CD4-positive, alpha-beta T cell (primary cell): ENCODE measurements at places on chromosomes 13 and 19. TPM values are rescaled to one million over a fixed set of nuclear protein-coding genes. Genes with fewer than 3 reads are reported as not detected.

Gene ZNF841
- total RNA-seq, result 20.0 TPM

Gene LINGO3
- 0.39 TPM for total RNA-seq

Gene IGFL2
- total RNA-seq, result not detected

Gene NANOS3
- 0.87 TPM for total RNA-seq

Gene ZNF66
- 6.4 TPM for total RNA-seq

Gene COX6B1
- total RNA-seq, result 136 TPM

Gene CACNG6
- not detected for total RNA-seq

GRCh38 chr13:97339019-97339987 lies 94.7 kb upstream of the RAP2A start:
- peaks cover 9% of the 10 kb centered on the region for H3K4me1 ChIP-seq
- DNase-seq, result no peak
- no peak overlapping the region for H3K27ac ChIP-seq
- no peaks in the 10 kb centered on the region for H3K27me3 ChIP-seq

GRCh38 chr13:88648598-88649373 lies 977.6 kb downstream of the SLITRK5 start:
- no peak for DNase-seq
- H3K27ac ChIP-seq, result no peak overlapping the region
- no peaks in the 10 kb centered on the region for H3K4me1 ChIP-seq
- no peaks in the 10 kb centered on the region for H3K27me3 ChIP-seq
- H3K4me3 ChIP-seq, result no peak overlapping the region

DNA sequence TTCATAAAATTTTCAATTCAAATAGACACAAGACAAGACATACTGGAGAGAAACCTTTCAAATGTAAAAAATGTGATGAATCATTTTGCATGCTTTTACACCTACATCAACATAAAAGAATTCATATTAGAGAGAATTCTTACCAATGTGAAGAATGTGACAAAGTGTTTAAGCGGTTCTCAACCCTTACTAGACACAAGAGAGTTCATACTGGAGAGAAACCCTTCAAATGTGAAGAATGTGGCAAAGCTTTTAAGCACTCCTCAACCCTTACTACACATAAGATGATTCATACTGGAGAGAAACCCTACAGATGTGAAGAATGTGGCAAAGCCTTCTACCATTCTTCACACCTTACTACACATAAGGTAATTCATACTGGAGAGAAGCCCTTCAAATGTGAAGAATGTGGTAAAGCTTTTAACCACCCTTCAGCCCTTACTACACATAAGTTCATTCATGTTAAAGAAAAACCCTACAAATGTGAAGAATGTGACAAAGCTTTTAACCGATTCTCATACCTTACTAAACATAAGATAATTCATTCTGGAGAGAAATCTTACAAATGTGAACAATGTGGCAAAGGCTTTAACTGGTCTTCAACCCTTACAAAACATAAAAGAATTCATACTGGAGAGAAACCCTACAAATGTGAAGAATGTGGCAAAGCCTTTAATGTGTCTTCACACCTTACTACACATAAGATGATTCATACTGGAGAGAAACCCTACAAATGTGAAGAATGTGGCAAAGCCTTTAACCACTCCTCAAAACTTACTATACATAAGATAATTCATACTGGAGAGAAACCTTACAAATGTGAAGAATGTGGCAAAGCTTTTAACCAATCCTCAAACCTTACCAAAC lies 24.6 kb upstream of the ZNF431 start:
- no peaks in the 10 kb centered on the region for H3K4me1 ChIP-seq
- no peak overlapping the region for H3K4me3 ChIP-seq
- peaks cover 15% of the 10 kb centered on the region for H3K36me3 ChIP-seq
- no peak overlapping the region for H3K27ac ChIP-seq

GRCh38 chr19:48359123-48359522 lies 4.6 kb downstream of the TMEM143 start:
- no peak overlapping the region for H3K27ac ChIP-seq
- H3K4me1 ChIP-seq, result peaks cover 13% of the 10 kb centered on the region
- no peak overlapping the region for H3K4me3 ChIP-seq
- DNase-seq, result no peak
- no peaks in the 10 kb centered on the region for H3K36me3 ChIP-seq

DNA sequence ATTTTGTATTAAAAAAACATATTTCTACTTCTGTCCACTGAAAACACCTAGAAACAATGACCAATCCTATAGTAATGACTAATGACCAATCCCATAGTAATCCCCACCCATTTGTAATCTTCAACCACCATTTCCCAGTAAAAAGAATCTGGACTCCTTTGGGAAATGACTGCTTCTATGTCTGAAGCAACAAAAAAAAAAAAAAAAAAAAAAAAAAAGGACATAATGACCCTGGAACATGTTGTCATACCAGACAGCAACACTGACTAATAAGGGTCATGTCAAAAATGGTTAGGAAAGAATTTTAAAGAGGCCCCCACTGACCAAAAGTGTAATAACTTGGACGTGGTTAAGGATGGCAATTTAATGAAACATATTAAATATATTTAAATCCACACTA lies 88.3 kb downstream of the TUBA3C start:
- no peak for DNase-seq
- H3K4me1 ChIP-seq, result no peaks in the 10 kb centered on the region
- no peaks in the 10 kb centered on the region for H3K27me3 ChIP-seq
- no peaks in the 10 kb centered on the region for H3K36me3 ChIP-seq
- no peak overlapping the region for H3K27ac ChIP-seq

DNA sequence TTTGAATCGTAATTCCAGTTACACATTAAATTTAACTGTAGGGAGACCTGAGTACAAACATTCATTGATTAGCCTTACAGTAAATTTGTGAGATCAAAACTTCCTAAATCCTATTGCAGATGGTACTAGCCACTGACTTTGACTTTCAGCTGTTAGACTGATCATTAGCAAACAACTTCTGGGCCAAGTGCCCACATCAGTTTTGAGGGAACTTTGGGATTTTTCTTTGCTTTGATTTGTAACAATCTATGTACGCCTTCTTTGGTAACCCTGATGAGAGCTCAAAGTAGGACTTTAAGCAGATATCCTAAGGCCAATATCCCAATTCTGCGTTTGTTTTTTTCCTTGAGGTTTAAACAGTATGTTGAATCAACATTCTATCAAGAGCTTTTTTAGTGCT lies 131.5 kb downstream of the DLEU7 start:
- no peak overlapping the region for H3K27ac ChIP-seq
- H3K27me3 ChIP-seq, result no peaks in the 10 kb centered on the region
- DNase-seq, result no peak

- H3K4me3 ChIP-seq, result no peak overlapping the region
- no peaks in the 10 kb centered on the region for H3K27me3 ChIP-seq
- H3K27ac ChIP-seq, result no peak overlapping the region
- no peak for DNase-seq
- H3K4me1 ChIP-seq, result peaks cover 3% of the 10 kb centered on the region
- H3K36me3 ChIP-seq, result no peaks in the 10 kb centered on the region
Observed at GRCh38 chr19:56253737-56254136, 18.8 kb upstream of the EDDM13 start.

DNA sequence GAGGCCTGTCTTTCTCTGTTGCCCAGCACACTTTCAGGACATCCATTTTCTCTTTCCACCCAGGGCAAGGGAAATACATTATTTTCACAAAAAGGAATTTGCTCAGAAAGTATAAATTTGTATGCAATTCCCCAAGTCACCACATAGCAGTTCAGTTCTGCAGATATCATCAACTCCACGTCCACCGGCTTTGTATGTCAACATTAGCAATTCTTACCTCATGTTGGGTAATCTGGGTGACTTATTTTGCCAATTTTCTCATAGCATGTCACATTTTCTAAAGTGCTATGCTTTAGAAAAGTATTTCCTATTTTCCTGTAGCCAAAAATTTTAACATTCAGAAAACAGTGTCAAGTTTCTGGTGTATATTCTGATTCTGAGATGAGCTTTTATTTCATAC lies 501.8 kb downstream of the EFNB2 start:
- H3K27me3 ChIP-seq, result no peaks in the 10 kb centered on the region
- no peak overlapping the region for H3K4me3 ChIP-seq
- no peaks in the 10 kb centered on the region for H3K36me3 ChIP-seq
- H3K27ac ChIP-seq, result no peak overlapping the region

- H3K36me3 ChIP-seq, result peaks cover 33% of the 10 kb centered on the region
- H3K4me3 ChIP-seq, result no peak overlapping the region
- H3K4me1 ChIP-seq, result peaks cover 41% of the 10 kb centered on the region
- no peak for DNase-seq
- no peak overlapping the region for H3K27ac ChIP-seq
- H3K27me3 ChIP-seq, result no peaks in the 10 kb centered on the region
Observed at GRCh38 chr19:45419396-45419795, 4.3 kb downstream of the ERCC1 start.

GRCh38 chr13:24683838-24684599 lies 3.8 kb downstream of the ATP12A start:
- no peaks in the 10 kb centered on the region for H3K36me3 ChIP-seq
- H3K27ac ChIP-seq, result no peak overlapping the region
- peaks cover 35% of the 10 kb centered on the region for H3K4me1 ChIP-seq
- H3K4me3 ChIP-seq, result no peak overlapping the region
- peak; percentile 81 for DNase-seq

DNA sequence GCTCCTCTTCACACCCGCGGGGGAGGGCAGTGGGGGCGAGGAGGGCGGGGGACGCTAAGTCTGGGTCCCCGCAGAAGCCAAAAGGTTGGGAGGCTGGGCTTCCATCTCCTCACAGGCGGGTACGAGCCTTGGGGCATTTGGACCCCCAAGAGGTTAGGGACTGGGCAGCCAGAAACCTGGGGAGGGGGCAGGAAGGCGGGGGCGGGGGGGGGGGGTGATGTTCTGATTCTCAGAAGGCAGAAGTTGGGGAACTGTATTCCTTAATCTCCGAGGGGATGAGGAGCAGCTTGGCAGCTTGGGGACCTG lies 5.1 kb downstream of the BCL3 start:
- peaks cover 90% of the 10 kb centered on the region for H3K4me1 ChIP-seq
- H3K4me3 ChIP-seq, result peak overlapping the region; percentile 67
- peak overlapping the region; percentile 95 for H3K27ac ChIP-seq
- no peaks in the 10 kb centered on the region for H3K27me3 ChIP-seq

GRCh38 chr13:87820241-87820640 lies 149.1 kb downstream of the SLITRK5 start:
- no peaks in the 10 kb centered on the region for H3K36me3 ChIP-seq
- no peak overlapping the region for H3K27ac ChIP-seq
- DNase-seq, result no peak
- H3K4me3 ChIP-seq, result no peak overlapping the region

GRCh38 chr19:15463861-15464371 lies 428 bp downstream of the RASAL3 start:
- H3K4me1 ChIP-seq, result peaks cover 85% of the 10 kb centered on the region
- peak overlapping the region; percentile 93 for H3K27ac ChIP-seq
- no peaks in the 10 kb centered on the region for H3K27me3 ChIP-seq
- H3K36me3 ChIP-seq, result peaks cover 28% of the 10 kb centered on the region
- DNase-seq, result peak; percentile 90

GRCh38 chr19:45442778-45443461 lies 19.2 kb upstream of the ERCC1 start:
- H3K27me3 ChIP-seq, result no peaks in the 10 kb centered on the region
- H3K4me1 ChIP-seq, result peaks cover 60% of the 10 kb centered on the region
- no peaks in the 10 kb centered on the region for H3K36me3 ChIP-seq
- H3K27ac ChIP-seq, result peak overlapping the region; percentile 75
- no peak for DNase-seq
